Peyer's patch (tissue), 4 donors: ENCODE measurements at places on chromosomes 1 and 21. TPM values are rescaled to one million over a fixed set of nuclear protein-coding genes. Genes with fewer than 3 reads are reported as not detected.

DNA sequence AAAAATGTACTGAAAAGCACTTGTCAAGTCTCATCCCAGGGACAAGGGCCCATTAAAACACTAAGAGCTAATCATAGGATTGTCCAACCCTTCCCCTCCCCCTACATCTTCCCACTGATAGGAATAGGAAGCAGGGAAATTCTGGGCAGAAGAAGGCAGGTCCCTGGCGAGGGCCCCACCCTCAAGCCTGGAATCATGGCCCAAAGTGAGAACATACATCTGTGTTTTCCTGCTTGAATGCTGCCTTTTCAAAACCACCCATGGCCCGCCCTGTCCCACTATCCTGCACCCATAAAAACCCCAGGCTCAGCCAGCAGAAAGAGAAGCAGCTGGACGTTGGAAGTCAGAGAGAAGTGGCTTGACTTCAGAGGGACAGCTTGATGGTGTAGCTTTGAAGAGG lies 4.8 kb downstream of the DNAI4 start:
- H3K4me1 ChIP-seq, result peaks cover 13% of the 10 kb centered on the region
- H3K27ac ChIP-seq, result no peak overlapping the region
- no peak overlapping the region for H3K4me3 ChIP-seq

DNA sequence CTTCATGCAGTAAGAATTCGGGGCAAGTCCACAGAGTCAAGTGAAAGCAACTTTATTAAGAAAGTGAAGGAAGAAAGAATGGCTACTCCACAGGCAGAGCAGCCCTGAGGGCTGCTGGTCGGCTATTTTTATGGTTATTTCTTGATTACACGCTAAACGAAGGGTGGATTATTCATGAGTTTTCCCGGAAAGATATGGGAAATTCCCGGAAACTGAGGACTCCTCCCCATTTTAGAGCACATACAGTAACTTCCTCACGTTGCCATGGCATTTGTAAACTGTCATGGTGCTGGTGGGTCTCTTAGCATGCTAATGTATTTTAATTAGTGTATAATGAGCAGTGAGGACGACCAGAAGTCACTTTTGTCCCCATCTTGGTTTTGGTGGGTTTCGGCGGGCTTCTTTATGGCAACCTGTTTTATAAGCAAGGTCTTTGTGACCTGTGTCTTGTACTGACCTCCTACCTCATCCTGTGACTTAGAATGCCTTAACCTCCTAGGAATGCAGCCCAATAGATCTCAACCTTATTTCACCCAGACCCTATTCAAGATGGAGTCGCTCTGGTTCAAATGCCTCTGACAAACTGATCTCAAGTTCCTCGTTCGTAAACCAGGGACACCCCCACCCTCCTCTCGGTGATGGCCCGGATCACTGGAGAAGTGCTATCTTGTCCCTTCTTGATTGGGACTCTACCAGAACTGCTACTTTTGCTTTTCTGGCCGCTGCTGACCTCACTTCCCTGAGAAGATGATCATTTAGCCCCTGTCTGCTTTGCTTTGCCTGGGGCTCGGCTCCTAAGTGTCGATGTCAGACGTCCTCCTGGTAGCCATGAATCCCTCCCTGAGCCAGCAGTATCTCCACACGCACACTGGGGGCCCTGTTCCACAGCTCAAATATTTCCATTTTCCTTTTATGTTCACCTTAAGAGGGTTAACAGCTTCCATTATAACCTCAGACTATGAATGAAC lies 48.8 kb downstream of the CLSTN1 start:
- H3K4me1 ChIP-seq, result peaks cover under 1% of the 10 kb centered on the region
- H3K27me3 ChIP-seq, result no peaks in the 10 kb centered on the region
- no peak overlapping the region for H3K4me3 ChIP-seq
- H3K27ac ChIP-seq, result no peak overlapping the region
- no peak for DNase-seq

DNA sequence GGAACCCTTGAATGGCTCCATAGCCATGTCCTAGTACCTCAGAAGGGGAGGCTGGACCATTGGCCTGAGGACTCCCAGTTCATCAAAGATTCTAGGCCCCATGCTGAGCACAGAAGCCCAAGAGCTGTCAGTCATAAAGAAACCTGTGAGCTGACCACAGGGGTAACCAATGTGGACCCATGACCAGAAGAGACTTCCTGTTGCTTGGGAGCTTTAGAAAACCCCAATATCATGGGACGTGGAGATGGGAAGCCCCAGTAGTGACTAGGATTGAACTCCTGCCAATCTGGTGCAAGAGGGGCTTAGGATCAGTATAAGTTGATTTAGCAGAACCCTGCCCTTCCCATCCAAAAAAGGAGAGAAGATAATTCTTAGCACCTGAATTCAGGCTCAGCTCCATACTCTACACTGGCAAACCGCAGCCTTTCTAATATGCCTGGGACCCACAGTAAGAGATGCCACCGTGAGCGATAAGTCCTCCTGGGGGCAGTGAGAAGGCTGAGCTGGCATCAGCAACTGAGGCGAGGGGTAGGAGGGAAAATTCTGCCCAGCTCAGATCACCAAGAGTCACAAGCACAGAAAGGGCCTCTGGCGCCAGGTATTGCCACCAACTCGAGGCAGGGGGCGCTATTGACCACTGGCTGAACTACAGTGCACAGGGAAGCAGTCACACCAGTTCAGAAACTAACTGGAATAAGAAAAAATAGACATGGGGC lies 108.9 kb downstream of the CAPN8 start:
- no peak overlapping the region for H3K4me3 ChIP-seq
- no peak overlapping the region for H3K27ac ChIP-seq
- peak; percentile 82 for DNase-seq
- H3K36me3 ChIP-seq, result no peaks in the 10 kb centered on the region
- no peaks in the 10 kb centered on the region for H3K27me3 ChIP-seq

- H3K36me3 ChIP-seq, result no peaks in the 10 kb centered on the region
- no peak for DNase-seq
- H3K27me3 ChIP-seq, result no peaks in the 10 kb centered on the region
- H3K4me3 ChIP-seq, result no peak overlapping the region
Observed at GRCh38 chr1:157371826-157372225, 180.5 kb downstream of the FCRL5 start.

DNA sequence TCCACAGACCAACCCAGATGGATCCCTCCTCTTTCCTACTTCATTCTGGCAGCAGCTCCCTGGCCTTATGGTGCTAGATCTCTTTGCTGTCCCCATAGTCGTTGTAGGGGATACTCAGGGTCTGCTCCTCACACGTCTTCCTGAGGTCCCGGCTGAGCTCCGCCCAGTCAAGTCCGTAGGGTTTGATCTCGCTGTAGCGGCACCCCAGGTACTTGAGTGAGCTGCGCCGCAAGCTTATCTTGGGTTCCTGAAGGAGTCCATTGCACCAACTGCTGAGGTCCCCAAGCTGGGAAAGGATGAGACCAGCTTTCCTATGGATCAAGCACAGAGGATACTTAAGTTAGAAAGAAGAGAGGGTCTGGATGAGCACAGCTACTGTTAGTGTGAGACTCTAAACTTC lies 300.3 kb downstream of the ASTN1 start:
- H3K27me3 ChIP-seq, result no peaks in the 10 kb centered on the region
- no peak overlapping the region for H3K4me3 ChIP-seq
- DNase-seq, result no peak
- no peaks in the 10 kb centered on the region for H3K36me3 ChIP-seq

DNA sequence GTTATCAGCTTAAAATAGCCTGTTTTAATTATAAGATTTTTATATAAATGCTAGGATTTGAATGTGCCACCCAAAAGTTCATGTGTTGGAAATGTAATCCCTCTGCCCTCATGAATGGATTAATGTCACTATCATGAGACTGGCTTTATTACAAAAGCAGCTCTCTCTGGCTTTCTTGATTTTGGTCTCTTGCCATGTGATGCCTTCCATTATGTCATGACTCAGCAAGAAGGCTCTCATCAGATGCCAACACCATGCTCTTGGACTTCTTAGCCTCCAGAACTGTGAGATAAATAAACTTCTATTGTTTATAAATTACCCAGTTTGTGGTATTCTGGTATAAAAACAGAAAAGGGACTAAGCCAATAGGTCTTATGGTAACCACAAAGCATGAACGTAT lies 6.9 kb upstream of the PRSS38 start:
- DNase-seq, result no peak
- H3K36me3 ChIP-seq, result no peaks in the 10 kb centered on the region
- H3K27me3 ChIP-seq, result no peaks in the 10 kb centered on the region
- H3K4me1 ChIP-seq, result no peaks in the 10 kb centered on the region
- H3K27ac ChIP-seq, result no peak overlapping the region

DNA sequence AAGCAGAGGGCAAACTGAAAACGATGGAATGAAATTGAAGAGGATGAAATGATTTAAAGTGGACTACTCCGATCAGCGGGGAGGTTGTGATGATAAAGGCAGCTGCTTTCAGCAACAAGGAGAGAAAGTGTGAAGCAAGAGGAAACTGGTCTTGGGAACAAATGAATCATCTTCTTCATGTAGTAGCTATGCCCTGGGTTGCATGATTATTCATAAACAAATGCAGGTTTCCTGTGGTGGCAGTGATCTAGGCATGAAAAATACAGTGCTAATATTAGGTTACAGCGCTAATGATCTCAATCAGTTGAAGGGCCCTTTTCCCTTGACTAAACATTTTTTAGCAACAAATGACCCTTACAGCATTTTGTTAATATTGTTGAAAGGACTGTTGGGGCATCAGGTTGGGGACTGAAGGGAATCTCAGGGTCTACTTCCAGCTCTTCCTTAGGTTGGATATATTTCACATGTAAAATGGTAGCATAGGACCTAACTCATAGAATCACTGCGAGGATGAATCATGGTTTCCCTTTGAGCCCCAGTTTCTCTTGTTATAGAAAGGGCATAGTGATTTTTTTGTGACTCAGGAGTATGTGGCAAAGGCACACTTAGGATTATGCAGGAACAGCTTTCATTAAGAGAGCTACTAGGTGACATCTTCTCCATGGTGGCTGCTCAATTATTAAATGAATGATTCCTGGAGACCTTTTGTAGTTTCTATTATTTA lies 1.9 kb upstream of the ZFYVE9 start:
- no peaks in the 10 kb centered on the region for H3K4me1 ChIP-seq
- no peaks in the 10 kb centered on the region for H3K36me3 ChIP-seq
- H3K27me3 ChIP-seq, result no peaks in the 10 kb centered on the region

GRCh38 chr1:3668585-3669300 lies 16.4 kb downstream of the TP73 start:
- no peaks in the 10 kb centered on the region for H3K36me3 ChIP-seq
- no peak overlapping the region for H3K27ac ChIP-seq
- DNase-seq, result peak; percentile 89
- no peak overlapping the region for H3K4me3 ChIP-seq
- peaks cover 25% of the 10 kb centered on the region for H3K4me1 ChIP-seq

GRCh38 chr1:25208561-25209222 lies 23.6 kb downstream of the SYF2 start:
- DNase-seq, result no peak
- H3K4me1 ChIP-seq, result no peaks in the 10 kb centered on the region
- no peak overlapping the region for H3K4me3 ChIP-seq
- H3K27ac ChIP-seq, result no peak overlapping the region
- no peaks in the 10 kb centered on the region for H3K27me3 ChIP-seq

DNA sequence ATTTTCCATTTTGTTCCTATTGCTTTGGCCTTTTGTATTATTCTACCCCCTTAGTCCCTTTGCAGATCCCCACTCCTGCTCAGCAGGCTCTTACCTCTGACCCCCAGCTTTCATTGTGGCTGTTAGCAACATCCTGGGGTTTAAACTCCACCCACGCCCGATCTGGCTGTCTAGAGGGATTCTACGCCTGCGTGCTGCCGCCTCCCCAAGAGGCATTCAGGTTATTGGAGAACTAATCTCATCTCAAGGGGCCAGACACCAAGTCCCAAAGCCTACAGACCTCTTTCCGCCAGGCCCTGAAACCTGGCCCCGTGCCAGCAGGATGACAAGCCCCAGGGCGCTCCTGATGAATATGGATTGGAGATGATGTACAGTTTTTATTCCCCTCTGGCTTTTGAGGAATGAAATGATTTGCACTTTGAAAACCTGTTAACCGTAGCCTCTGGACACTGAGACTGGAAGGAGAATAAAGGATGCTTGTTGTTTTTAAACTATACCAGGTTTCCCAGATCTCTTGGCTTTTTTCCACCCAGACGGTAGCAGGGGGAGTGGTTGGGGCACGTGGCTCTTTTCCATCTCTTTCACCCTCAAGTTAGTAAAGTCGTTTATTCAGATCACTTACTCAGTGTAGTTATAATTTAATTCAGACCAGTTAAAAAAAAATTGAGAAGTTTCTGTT lies 14.5 kb upstream of the IKBKE start:
- peaks cover 21% of the 10 kb centered on the region for H3K36me3 ChIP-seq
- H3K27me3 ChIP-seq, result no peaks in the 10 kb centered on the region
- no peaks in the 10 kb centered on the region for H3K4me1 ChIP-seq
- no peak overlapping the region for H3K27ac ChIP-seq

- no peaks in the 10 kb centered on the region for H3K4me1 ChIP-seq
- H3K27me3 ChIP-seq, result no peaks in the 10 kb centered on the region
- H3K4me3 ChIP-seq, result no peak overlapping the region
- no peak overlapping the region for H3K27ac ChIP-seq
- DNase-seq, result no peak
Observed at GRCh38 chr21:35338281-35338680, 289.2 kb upstream of the RUNX1 start.

- H3K4me3 ChIP-seq, result peak overlapping the region; percentile 69
- DNase-seq, result no peak
- no peaks in the 10 kb centered on the region for H3K27me3 ChIP-seq
- H3K27ac ChIP-seq, result peak overlapping the region; percentile 75
- no peaks in the 10 kb centered on the region for H3K36me3 ChIP-seq
Observed at GRCh38 chr1:161039154-161039545, 386 bp upstream of the TSTD1 start.

DNA sequence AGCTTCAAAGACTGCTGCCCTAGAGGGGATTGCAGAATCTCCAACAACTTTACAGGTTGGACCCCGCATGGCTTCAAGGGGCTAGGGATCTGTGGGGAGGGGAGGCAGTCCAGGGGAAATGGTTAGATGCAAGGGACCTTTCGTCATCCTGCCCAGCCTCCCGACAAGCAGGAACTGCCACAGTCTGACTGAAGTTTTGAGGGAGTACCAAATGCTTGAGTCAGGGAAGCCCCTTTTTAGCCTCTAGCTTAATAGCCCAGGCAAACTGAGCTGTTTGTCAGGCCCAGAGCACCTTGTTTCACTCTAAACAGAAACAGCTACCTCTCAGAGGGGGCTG lies 1.1 kb downstream of the TOR3A start:
- H3K27ac ChIP-seq, result peak overlapping the region; percentile 99
- H3K27me3 ChIP-seq, result no peaks in the 10 kb centered on the region
- H3K36me3 ChIP-seq, result no peaks in the 10 kb centered on the region
- peaks cover 15% of the 10 kb centered on the region for H3K4me1 ChIP-seq
- no peak for DNase-seq

DNA sequence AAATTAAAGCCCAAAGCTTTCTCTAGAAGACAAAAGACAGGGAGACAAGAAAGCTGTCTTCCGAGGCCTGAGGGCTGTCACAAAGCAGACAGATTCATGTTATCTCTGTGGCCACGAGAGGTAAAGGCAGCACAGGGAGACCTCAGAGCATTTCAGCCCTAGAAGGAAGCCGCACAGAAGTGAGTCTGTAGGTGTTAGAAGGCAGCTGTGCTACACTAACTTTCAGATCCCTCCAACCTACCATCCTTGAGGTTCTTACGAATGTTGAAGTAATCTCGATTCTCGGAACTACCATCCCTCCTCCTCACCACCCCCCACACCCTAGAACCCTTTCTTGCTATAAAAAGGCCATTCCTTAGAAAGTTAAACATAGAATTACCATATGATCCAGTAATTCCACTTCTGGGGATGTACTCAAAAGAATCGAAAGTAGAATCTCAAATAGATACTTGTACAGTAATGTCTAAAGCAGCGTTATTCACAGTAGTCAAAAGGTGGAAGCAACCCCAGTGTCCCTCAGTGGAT lies 21.5 kb upstream of the LYST start:
- peaks cover 11% of the 10 kb centered on the region for H3K4me1 ChIP-seq
- H3K27ac ChIP-seq, result peak overlapping the region; percentile 49
- no peaks in the 10 kb centered on the region for H3K36me3 ChIP-seq
- no peaks in the 10 kb centered on the region for H3K27me3 ChIP-seq
- DNase-seq, result no peak
- no peak overlapping the region for H3K4me3 ChIP-seq

Gene TMEM201
- total RNA-seq, result 7.6 TPM

Gene GJA4
- 6.1 TPM for total RNA-seq

Gene USP1
- 21.0 TPM for total RNA-seq

Gene SH2D2A
- 2.7 TPM for total RNA-seq
